ENCODE measurements at places on chromosomes 12 and 14. TPM values are rescaled to one million over a fixed set of nuclear protein-coding genes. Genes with fewer than 3 reads are reported as not detected.

GRCh38 chr12:114876968-114877680, 193.1 kb upstream of the TBX3 start:
- no peaks in the 10 kb centered on the region for H3K4me1 ChIP-seq
- DNase-seq, result no peak
- no peaks in the 10 kb centered on the region for H3K36me3 ChIP-seq

DNA sequence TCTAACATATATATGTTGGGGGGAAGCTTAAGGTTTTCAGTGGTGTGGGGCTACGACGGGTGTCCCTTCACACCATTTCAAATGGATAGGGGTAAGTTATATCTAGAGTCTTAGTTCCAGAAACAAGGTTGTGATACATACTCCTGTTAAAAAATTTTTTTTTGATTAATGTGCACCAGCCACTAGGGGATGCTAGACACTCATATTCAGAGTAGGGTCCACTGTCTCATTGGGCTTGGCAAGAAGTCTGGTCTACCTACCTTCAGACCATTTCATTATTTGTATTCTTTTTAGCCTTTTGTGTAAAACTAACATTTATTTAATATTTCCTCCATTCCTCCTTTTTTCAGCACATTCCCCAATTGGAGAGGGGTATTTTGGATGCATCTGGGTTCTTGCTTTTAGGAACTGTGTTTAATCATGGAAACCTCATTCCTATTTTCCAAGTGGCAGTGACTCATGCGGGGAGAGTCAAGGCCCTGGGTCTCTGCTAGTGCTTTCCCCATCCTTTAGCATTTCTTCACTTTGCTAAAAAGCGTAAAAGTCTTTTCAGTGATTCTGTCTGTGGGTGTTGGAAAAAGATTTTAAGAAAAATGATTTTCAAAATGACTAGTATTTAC, 33.4 kb downstream of the ANO4 start:
- H3K27me3 ChIP-seq, result no peaks in the 10 kb centered on the region
- no peaks in the 10 kb centered on the region for H3K4me1 ChIP-seq
- no peak overlapping the region for H3K27ac ChIP-seq
- no peak for DNase-seq

- no peaks in the 10 kb centered on the region for H3K4me1 ChIP-seq
- H3K27me3 ChIP-seq, result no peaks in the 10 kb centered on the region
- no peak overlapping the region for H3K4me3 ChIP-seq
- no peak overlapping the region for H3K27ac ChIP-seq
- H3K36me3 ChIP-seq, result peaks cover 47% of the 10 kb centered on the region
- no peak for DNase-seq
Observed at GRCh38 chr14:88613552-88614010, 50.7 kb downstream of the ZC3H14 start.

DNA sequence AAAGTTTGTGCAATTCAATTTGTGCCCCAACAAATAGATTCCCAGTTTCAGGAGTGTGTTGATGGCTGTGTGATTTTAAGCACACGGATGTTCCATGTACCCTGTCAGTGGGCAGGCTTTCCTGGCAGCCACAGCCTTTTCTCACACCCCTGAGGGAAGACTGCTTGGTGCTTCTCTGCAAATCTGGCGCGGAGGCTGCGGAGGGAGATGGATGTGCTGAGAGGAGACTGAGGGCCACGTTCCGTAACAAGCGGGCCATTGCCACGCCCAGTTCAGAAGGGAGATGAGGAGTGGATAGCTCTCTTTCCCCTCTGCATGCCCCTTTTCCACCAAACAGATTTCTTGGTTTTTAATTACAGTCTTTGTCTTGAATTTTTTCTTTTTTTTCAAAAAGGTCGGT, 89.1 kb downstream of the BEGAIN start:
- no peaks in the 10 kb centered on the region for H3K27me3 ChIP-seq
- no peak for DNase-seq
- H3K27ac ChIP-seq, result no peak overlapping the region
- no peaks in the 10 kb centered on the region for H3K4me1 ChIP-seq
- no peak overlapping the region for H3K4me3 ChIP-seq
- H3K36me3 ChIP-seq, result no peaks in the 10 kb centered on the region

GRCh38 chr12:98274430-98275130, 240.8 kb upstream of the TMPO start:
- H3K27ac ChIP-seq, result no peak overlapping the region
- H3K27me3 ChIP-seq, result no peaks in the 10 kb centered on the region
- no peak overlapping the region for H3K4me3 ChIP-seq
- no peaks in the 10 kb centered on the region for H3K36me3 ChIP-seq
- no peaks in the 10 kb centered on the region for H3K4me1 ChIP-seq

The SLC10A1 gene
- total RNA-seq, result not detected

The CLEC2D gene
- total RNA-seq, result 5.5 TPM

The LRP10 gene
- 215 TPM for total RNA-seq

The C12orf50 gene
- total RNA-seq, result not detected

The ABCB9 gene
- total RNA-seq, result 8.9 TPM

Data from transverse colon (tissue), 4 donors.